ENCODE measurements at places on chromosomes 2 and 18.
A peak's percentile ranks its signal among the peaks of the same experiment; 100 is the strongest.

DNA sequence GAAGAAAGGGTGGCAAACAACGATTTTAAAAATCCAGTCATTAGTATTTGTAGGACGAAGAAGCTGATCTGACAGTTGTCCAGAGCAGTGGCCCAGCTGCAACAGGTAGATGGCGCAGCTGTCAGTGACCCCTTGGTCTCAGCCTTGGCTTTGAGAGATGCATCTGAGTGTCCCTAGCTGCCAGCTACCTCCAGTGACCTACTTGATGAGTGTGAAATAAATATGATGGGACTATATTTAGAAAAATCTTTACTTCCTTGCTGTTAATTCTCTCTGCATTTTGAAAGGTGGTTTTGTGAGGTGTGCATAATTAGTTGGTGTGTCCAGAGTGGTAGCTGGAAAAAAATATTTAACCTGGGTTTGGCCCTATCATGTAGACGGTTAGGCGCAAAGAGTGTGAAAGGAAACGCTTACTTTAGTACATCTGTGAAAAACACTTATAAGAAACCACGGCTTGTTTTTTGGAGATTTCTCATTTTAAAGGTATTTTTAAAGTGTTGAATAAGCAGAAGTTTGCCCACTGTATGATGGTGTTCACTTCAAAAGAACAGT is 963 bp downstream of the INPP1 start:
- DNase-seq: peak; percentile 59

DNA sequence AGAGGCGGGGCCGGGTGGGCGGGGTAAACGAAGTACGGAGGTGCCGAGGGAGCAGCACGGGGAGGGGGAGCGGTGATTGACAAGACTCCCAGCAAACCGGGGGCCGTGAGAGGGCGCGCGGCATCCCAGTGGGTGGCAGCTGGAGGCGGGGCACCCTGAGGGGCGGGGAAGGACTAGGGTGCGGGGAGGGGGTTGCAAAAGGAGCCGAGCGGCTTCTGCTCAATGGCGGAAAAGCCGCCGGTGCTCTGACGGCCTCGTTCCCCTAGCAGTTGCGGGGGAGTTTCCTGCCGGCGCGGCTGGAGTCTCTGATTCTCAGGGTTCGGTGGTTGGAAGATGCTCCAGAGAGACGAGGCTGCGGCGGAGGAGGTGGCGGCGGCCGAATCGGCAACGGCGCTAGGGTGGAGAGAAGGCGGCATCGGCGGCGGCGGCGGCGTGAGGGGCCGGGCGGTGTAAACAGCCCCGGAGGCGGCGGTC is at the start of gene PPM1B:
Gene PPM1B, plus strand, starts transcription at position 195 of the 474 bp plus-strand sequence. CDS start 32,325 bp downstream, outside the sequence.
- no peak for DNase-seq

DNA sequence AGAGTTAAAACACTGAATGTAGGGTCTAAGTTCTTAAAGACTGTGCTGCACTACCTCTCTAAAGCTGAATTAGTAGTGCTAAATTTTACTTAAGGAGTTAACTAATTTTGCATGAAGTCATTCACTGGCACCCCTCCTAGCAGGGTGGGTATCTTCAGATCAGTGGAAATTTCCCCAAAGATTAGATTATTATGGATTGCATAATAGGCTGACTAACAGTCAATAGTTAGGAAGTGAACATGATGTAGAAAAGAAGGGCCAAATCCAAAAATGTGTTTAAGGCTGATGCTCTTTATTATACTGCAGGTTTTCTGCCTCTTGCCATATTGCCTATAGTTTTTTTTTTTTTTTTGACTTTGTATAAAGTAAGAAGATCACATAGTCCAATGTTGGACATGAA is 5.2 kb downstream of the ZNF638 start:
- DNase-seq: peak; percentile 11

DNA sequence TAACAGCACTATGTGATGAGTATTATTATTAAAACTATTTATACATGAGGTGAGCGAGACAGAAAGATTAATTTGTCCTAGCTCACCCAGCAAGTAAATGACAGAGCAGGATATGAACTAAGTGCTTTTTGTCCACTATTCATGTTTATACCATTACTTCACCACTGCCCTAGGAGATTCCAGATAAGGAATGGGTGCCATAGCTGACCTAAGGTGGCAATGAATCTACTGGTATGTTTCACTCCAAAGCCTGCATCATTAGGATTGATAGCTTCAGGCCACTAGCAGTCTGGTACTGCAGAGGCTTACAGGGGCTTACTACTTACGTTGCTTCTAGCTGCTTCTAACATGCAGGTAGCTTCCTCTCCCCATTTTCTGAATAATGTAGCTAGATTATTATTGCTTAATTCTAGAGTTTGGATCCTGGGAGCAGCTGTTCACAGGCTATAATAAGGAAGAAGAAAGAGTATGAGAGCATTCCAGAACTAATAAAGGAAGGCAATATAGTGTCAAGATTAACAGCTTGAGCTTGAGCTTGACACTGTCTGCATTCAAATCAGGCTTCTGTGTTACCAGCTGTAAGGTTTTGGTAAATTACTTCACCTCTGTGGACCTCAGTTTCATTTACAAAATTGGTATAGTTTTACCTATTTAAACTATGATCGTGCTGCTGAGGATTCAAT is 153.7 kb downstream of the GALNT3 start:
- no peak for DNase-seq

- DNase-seq: no peak
These were observed 25.6 kb upstream of the FAM124B start for GRCh38 chr2:224427471-224427870.

DNA sequence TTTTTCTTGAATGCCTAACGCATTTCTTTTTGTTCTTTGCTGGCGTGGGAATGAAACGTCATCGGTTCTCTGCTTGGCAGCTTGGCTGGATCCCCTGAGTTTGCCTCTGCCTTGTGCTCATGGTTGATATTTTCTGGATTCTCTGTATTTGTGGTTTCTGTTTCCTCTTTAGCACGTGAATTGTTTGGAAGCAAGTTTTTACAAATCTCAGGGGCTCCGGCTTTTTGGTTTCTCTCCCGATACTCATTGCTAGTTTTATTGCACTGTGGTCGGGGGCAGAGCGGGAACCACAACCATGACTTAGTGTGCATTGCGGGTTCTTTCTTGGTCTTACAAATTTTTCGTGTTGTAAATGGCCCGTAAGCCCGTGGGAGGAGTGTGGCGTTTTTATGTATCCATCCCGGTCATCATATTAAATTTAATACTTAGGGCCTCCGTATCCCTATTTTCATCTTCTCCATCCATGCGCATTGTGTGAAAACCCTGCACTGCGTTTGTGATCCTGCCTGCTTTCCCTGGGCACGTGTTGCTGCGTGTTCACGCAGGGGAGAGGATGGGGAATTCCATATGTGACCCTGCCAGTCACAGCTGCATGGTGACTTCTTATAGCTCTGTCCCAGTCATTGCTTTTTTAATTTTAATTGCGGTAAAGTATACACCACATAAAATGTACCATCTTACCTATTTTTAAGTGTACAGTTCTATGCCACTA is 9.4 kb downstream of the RAMP1 start:
- DNase-seq: no peak

GRCh38 chr18:7658701-7659100 is 91.6 kb downstream of the PTPRM start:
- no peak for DNase-seq

GRCh38 chr2:120867290-120868241 is 131.9 kb downstream of the GLI2 start:
- DNase-seq: peak; percentile 74

DNA sequence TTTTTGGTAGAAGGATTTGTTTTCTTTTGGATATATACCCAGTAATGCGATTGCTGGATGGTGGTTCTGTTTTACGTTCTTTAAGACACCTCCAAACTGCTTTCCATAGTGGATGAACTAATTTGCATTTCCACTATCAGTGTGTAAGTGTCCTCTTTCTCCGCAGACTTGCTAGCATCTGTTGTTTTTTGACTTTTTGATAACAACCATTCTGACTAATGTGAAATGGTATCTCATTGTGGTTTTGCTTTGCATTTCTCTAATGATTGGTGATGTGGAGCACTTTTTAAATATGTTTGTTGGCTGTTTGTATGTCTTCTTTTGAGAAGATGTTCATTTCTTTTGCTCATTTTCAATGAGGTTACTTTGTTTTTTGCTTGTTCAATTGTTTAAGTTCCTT is 260.9 kb upstream of the CWC22 start:
- no peak for DNase-seq

GRCh38 chr2:231052494-231053451 is 3.9 kb upstream of the PSMD1 start:
- DNase-seq: peak; percentile 83

DNA sequence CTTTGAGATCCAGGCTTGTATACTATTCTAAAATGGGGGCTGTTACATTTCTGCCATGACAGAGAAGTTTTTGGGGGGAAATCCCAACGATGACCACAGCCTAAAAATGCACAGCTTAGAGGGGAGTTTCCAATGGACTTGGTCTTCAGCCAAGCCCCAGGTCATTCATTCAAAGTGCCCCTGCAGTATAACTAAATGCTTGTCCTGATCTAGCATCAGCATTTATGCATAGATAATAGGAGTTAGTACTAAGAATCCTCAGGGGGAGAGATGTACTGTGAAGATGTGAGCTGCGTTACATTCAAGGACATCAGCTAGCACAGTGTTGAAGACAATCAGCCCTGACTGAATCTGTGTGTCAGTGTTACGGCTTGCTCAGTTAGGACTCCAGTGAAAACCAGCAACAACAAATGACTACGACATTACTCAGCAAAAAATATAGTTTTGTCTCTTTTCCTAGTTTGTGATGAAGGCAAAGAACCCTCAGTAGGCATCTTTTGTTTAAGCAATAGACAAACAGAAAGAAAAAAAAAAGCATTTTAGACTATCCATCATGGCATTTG is 160.9 kb downstream of the ZEB2 start:
- peak; percentile 40 for DNase-seq

GRCh38 chr2:156511803-156512202 is 75.6 kb downstream of the GPD2 start:
- no peak for DNase-seq

DNA sequence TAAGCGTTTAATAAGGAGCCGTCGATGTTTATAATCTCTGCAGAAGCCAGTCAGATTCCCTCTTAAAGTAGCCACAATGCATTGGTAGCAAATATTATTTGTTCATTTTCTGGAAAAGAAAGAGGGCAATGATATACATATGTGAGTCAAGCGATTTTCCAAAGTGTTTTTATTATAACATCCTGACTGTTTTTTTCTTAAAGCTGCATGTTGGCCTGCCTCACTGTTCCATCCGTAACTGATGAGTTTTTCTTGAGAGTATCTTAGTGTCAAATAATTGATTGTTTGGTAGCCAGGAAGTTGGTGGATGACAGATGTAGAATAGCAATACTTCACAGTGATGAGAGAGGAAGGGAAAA is 3.7 kb downstream of the TSHZ1 start:
- no peak for DNase-seq

GRCh38 chr2:204364860-204365535 is 180.3 kb upstream of the PARD3B start:
- DNase-seq: no peak

DNA sequence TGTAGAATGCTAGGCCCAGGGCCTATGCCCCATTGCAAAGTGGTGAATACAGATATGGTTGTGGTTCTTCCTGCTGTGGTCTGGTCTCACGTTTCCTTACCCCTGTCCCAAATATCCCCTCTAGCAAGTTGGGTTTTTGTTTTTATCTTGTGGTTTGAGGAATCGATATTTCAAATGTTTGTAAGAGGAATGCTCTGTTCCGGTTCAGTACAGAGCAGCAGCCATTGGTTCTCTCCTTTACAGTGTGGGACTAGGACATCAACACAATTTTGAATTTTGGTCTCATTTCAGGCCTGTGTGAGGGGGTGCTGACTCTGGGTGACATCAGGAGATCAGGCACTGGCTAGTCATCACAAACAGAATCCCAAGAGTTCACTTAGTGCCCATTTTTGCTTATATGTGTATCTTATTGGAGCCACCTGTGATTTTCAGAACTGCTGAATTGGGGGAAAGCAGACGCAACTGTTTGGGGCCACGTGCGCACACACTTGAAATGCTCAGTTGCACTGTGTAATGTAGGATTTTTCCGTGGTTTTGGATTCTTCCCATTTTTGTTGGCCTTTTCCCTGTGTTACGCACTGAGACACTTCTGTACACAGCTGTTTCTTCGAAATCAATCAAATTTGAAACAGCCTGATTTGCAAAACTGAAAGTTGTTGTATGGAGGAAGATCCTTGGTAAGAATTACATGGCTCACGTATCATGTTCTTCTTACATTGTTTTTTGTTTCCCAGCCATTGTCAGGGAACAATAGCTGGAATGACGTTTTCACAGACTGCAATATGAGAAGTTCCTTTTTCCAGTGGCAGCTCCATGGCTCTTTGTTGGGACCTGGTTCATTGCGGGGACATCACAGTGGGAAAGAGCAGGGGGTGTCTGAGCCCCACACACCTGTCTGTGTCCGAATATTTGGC is 8.6 kb downstream of the SH3BP4 start:
- DNase-seq: no peak

GRCh38 chr18:23587220-23587642 is 925 bp upstream of the NPC1 start:
- no peak for DNase-seq

DNA sequence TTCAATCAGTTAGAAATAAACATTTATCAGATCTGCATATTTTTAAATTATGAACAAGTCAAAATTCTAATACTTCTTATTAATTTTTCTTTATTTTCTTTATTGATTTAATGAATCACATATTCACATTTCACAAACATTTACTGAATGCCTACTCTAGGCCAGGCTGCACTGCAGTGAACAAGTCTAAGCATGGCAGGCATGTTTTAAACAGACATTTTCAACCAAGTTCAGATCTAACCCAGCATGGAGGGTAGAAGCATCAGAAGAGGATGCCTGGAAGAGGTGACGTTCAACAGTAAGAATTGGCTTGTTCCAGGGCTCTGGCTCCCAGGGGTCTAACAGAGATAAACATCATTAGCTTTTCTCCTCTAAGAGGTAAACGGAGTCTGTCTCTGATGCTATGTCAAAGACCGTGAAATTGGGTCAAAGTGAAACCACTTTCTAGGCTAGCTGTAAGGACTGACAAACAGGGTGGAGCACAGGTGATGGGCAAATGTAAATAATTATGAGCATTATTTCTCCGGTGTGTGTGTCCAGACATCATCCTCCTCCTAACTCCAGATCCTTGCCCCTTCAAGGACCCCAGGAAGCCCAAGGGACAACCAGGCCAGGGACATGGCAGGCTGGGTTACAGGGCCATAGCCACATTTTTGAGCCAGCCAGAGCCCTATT is 50.6 kb downstream of the UNC50 start:
- no peak for DNase-seq

DNA sequence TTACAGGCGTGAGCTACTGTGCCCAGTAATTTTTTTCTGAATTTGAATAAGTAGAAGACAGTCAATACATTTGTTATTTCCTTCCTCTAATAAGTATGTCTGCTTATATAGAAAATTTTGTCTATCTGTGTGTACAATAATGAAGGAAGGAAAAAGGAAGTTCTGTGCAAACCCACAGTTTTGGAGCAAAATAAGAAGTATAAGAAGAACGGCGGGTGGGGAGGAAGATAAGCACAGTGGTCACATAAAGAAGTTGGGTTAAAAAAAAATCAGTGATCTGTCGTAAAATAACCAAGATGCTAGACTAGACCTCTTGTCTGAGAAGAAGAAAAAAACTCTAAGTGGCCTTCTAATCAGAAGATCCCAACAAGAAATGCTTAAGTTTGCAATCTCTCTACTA is 20.2 kb downstream of the MGAT4A start:
- no peak for DNase-seq

Measured in MCF 10A (cell line).